Effector CD4-positive, alpha-beta T cell (primary cell): ENCODE measurements at places on chromosomes 1 and 21.

DNA sequence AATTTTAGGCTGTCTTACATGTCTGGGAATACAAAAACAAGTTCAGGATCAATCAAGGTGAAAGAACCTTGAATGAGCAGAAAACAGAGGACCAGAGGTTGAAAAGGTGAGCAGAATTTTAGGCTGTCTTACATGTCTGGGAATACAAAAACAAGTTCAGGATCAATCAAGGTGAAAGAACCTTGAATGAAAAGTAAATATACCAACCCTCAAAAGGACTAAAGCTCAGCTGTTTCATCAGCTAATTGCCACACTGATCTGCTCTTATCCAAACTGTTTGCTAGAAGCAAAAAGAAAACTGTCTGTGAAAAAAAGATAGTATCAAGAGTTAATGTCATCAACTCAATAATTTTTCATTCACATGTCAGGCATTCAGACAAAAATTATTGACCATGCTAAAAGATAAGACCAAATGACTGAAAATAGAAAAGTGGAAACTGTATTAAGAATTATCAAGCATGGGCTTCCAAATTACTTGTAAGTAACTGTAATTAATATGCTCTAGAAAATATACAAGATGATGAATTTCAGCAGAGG is 69.2 kb downstream of the LTN1 start:
- DNase-seq = no peak

- no peak for DNase-seq
Observed at GRCh38 chr1:89615676-89616598, 17.0 kb upstream of the LRRC8C start.

DNA sequence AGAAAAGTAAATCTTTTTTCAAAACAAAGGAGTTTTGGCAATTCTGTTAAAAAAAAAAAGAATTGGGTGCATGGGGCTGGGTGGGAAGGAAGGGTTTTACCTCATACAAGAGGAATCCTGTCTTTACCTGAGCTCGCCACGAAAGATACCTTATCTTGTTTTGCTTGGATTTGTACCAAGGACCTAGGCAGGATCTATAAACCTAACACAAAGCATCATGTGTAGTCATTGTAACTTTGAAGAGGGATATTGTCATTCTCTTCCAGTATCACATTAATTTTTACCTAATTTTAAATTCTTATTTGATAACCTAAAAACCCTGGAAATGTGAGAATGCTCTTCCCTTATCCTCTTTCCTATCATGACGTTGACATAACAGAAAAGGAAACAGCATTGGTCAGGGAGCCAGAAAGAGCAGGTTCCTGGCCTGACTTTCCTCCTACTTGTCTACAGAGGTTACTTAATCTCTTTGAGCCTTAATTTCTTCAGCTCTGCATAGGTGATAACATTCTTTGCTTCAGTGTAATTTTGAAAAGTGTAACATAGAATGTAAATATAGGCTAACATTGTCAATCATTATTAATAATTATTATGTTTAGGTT is 4.0 kb upstream of the LAMC1 start:
- DNase-seq = no peak

DNA sequence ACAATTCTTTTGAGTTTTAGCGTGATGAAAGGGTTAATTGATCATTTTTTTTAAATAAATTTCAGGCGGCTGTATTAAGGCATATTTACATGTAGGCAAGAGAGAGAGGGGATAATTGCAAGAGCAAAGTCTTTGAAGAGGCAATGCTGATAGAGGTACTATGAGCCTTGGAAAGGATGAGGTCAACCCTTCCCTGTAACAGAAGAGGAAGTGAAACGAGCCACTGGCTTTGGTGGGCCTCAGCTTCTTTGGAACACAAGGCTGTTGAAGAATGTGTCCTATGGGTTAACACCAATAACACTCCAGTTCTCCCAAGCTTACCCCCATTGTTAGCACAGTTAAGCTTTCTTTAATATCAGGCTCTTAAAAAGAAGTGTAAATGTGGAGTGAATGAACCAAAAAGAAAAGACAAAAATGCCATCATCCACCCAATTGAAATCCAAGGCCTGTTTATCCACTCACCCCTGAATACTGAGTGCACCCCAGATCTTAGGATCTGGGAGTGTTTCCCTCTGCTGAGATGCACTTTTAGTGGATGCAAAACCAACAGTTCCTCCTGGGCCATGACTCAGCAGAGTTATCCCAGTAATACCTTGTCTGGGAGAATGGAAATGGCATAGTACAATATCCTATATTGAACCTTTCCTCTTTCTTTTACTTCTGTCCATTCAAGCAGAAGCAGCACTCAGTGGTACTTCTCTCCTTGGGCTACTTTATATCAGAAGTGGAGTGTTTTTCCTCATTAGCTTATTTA is 216.4 kb downstream of the SLC44A5 start:
- no peak for DNase-seq

- no peak for DNase-seq
Observed at GRCh38 chr1:60367532-60367931, 294.0 kb upstream of the C1orf87 start.

GRCh38 chr1:150309758-150310508 is 11.4 kb upstream of the PRPF3 start:
- DNase-seq = no peak

- no peak for DNase-seq
Observed at GRCh38 chr1:156167536-156167935, 14.2 kb downstream of the SEMA4A start.

DNA sequence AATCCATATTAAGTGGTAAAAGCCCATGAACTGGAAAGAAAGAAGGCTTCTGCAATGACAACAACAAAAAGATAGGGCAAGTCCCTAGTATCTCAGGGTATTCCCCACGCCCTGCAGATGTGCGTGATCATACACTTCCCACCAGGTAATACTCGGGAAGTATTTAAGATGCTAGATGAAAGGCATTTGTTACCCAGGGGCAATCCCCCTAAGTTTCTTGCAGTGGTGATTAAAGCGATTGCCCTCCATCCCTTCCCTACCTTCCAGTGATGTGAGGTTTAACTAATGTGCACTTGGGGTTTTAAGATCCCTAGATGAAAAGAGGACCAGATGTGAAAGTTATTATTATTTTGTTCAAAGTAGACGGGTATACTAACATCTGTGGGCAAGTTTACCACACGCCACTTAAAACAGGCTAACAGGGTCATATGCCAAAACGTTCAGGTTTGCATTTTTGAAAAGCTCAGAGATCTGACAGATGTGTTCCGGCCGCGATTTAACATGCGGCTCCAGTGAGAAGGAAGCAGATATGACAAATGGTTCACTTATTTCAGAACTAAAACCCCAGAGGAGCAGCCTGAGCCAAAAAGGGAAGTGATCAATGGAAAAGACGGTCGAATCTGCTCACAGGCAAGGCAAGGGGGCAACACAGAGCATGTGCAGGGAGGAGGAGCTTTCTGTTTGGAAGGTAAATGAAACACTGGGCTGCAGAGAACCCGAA is 17.4 kb downstream of the TIAM1 start:
- DNase-seq = no peak

- DNase-seq = no peak
Observed at GRCh38 chr1:187261637-187262036, 432.9 kb downstream of the PLA2G4A start.

DNA sequence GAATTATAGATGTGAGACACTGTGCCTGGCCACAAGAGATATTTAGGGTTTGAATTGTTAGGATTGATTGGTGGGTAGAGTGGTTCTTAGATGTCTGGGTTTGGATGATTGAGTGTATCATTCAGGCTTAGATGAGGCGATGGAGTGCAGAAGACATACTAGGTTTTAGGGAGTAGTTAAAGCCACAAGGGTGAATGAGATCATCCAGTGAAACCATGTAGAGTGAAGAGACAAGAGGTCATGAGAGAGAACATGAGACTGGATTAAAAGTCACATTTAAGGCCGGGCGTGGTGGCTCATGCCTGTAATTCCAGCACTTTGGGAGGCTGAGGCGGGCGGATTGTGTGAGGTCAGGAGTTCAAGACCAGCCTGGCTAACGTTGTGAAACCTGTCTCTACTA is 37.2 kb downstream of the ZFYVE9 start:
- no peak for DNase-seq

GRCh38 chr1:66214901-66215300 is 319.1 kb upstream of the SGIP1 start:
- DNase-seq = peak; percentile 8

GRCh38 chr1:173020138-173020750 is 30.5 kb downstream of the TNFSF18 start:
- no peak for DNase-seq

DNA sequence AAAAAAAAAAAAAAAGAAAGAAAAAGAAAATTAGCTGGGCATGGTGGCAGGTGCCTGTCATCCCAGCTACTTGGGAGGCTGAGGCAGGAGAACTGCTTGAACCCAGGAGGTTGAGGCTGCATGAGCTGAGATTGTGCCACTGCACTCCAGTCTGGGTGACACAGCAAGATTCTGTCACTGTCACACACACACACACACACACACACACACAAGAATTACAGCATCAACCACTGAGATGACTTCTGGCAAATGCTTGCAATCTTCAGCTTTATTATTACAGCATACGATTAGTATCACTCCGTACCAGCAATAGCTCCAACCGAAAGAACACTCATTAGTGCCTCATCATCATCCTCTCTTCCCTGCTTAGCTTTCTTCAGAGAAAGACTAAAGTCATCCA is 4.6 kb downstream of the ORC1 start:
- no peak for DNase-seq

DNA sequence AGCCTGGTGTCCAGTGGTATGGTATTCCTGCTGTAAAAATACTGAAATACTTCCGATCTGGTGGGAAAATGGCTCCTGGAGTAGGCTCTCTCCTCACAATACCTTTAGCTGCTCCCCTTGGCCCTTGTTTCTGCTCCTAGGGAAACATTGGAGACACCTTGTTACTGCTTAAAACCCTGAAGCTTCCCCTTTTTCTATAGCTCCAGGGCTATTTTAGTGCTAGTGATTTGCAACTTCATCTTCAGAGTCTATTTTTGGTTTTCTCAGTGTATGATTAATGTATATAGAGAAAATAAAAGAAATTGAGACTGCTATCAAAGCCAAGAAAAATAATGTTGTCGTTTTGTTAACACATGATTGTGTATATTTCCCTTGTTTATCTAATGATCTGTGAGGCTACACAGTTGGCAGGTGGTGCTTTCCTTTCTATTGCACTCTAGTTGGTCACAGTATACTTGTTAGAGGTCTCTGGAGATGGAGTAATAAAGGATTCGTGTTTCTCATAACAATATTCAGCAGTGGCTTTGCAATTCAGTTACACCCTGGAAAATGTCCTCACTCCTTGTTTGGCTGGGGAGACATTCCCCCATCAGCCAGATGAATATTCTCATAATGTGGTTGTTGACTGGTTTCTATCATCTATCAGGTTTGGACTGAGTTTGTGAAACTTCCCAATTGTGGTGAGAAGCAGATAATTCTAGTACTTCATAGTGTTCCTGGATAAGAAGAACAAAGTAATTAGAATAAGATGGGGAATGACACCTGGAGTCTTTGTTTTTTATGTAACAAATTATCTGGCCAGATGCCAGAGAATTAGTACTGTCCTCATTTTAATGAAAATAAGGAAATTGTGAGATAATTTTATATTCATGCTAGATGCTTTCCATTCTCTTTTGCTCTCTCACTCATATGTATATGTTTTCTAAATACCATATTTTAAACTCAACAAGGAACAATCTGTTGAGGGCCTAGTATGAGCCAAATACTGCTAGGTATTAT is 44.8 kb upstream of the CACYBP start:
- DNase-seq = no peak

DNA sequence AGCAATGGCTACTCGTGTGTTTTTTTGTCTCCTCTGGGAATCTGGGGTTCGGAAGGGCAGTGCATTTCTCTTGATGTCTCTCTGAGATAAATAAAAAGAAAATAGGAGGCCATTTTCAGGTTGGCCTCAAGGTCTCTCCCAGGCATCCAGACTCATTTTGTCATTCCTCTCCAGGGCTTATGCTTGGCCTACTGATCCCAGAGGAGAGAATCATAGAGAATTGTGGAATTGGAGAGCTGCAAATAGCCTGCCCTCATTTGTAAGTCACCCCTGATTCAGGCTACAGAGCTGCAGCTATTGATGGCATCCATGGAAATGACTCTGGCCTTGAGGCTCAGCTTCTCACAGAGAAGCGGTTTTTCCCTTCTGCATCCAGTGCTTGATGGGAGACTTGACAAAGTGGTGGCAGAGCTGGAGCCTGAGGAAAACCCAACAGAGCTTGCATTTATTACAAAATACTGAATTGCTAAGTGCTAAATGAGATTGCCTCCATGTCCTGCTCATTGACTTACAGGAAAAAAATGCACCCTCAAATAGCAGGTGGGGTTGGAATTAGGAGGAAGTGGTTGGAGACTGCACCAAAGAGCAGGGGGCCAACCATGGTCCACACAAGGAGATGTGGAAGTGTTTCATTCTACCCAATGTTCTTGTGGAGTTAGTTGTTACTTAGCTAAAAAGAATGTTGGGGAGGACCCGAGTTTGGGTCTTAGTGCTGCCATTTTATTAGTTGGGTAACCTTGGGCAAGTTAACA is 140.4 kb downstream of the S1PR1 start:
- DNase-seq = no peak

- peak; percentile 25 for DNase-seq
Observed at GRCh38 chr1:109793486-109794318, 30.0 kb upstream of the EPS8L3 start.

GRCh38 chr1:167761400-167761799 is 39.6 kb downstream of the MPZL1 start:
- no peak for DNase-seq

GRCh38 chr1:43304771-43305300 is 4.1 kb downstream of the TIE1 start:
- DNase-seq = no peak

DNA sequence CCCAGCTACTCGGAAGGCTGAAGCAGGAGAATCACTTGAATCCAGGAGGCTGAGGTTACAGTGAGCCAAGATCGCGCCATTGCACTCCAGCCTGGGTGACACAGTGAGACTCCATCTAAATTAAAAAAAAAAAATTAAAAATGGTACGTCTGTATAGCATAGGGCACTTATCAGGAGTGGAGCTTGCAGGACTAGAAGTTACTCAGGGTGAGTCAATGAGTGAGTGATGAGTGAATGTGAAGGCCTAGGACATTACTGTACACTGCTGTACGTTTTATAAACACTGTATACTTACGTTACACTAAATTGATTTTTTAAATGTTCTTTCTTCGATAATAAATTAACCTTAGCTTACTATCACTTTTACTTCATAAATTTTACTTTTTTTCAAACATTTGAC is 183.6 kb downstream of the NR5A2 start:
- DNase-seq = no peak

DNA sequence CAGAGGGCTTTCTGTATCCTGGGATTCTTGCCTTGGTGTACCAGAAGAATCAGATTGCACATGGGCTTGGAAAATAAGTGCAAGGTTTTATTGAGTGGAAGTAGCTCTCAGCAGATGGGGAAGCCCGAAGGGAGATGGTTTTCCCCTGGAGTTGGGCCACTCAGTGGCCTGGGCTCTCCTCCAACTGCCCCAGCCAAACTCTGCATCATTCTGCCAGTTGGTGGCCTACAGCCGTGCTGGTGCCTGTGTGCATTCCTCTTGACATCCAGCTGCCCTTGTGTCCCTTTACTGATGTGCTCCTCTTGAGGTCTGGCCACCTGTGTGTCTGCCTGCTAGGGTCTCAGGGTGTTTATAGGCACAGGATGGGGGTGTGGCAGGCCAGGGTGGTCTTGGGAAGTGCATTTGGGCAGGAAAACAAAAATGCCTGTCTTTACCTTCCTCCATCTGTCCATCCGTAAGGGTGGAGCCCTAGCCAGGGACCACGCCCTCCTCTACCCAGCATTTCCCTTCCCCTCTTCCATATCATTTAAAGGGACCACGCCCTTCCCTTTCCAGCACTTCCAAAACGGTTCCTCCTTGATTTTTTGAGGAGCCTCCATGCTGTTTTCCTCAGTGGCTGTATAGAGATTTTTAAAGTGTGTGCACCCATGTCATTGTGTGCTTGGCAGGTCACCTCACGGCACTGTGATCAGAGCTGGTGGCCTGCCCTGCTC is 18.9 kb downstream of the SNAP47 start:
- no peak for DNase-seq
